Uterus (tissue), 4 donors: ENCODE measurements at places on chromosomes 5 and 9. TPM values are rescaled to one million over a fixed set of nuclear protein-coding genes. Genes with fewer than 3 reads are reported as not detected.

Gene CDC25C
- total RNA-seq: 4.6 TPM

Gene TPM2
- total RNA-seq: 491 TPM

Gene LRRC19
- total RNA-seq: not detected

Gene TGFBI
- 27.9 TPM for total RNA-seq

DNA sequence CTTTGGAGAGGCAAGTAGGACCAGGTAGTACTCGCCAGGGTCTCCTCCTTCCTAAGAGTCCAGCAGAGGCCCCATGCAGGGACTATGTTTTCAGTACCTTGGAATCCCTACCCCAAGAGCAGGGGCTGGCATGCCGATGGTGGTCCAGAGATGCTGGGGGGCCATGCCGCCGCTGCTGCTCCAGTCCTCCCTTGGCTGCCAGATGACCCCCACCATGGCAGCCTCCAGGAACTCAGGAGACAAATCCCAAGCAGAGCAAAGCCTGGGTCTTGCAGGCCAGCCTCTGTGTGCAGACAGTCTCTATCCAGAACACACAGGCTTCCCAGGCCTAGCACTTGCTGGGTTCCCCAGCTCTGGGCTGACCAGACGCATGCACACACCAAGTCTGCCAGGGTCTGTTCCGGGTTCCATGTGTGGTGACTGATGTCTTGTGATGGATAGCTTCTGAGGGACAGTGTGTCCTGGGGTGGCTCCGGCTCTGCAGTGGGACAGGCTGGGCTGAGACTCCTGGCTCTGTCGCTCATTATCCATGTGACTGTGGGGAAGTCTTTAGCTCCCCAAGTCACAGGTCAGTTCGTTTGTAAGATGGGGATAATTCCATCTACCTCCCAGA lies 127.3 kb downstream of the CRB2 start:
- no peaks in the 10 kb centered on the region for H3K4me1 ChIP-seq
- H3K36me3 ChIP-seq: no peaks in the 10 kb centered on the region
- no peak overlapping the region for H3K27ac ChIP-seq
- H3K27me3 ChIP-seq: no peaks in the 10 kb centered on the region
- H3K4me3 ChIP-seq: no peak overlapping the region

DNA sequence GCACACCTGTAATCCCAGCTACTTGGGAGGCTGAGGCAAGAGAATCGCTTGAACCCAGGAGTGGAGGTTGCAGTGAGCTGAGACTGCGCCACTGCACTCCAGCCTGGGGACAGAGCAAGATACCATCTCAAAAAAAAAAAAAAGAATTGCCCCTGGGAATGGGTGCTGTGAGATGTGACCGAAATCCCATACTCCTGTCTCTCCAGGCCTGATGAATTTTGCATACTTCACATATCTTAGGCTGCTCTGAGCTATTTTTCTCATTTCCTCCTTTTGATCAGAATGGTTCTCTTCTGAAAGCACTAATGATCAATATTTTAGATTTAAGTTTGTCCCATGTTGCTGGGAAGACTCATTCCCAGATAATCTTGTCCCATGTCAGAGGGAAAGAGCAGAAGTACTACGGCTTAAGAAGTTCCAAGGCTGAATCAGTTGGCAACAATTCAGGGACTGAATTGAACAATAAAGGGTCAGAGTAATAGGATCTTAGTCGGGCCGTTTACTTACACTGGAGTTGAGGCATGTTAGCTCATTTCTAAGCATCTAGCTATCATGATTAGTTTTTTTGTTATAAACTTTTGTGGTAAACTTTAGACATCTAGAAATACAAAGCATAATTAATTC lies 44.2 kb upstream of the TENT2 start:
- no peaks in the 10 kb centered on the region for H3K36me3 ChIP-seq
- H3K4me3 ChIP-seq: no peak overlapping the region
- DNase-seq: no peak
- H3K4me1 ChIP-seq: no peaks in the 10 kb centered on the region

GRCh38 chr9:73093740-73094379 lies 57.8 kb upstream of the ANXA1 start:
- no peak for DNase-seq
- peak overlapping the region; percentile 13 for H3K27ac ChIP-seq

DNA sequence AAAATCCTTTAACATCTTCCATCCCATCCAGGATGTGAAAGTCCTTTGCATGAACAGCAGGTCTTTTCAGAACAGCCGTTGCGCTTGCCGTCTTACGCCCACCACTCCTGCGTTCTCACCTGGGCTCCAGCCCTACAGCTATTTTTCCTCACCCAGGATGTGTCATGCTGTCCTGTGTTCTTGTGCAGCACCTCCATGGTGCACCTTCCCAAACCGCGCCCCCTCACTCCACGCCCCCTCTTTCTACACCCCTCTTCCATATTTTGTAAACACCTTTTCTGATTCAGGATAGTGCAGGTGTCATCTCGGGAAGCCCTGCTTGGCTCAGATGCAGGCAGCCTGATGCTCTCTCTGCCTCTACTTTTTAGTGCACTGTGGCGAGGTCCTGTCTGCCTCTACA lies 18.4 kb downstream of the CAMK4 start:
- H3K27ac ChIP-seq: no peak overlapping the region
- H3K27me3 ChIP-seq: no peaks in the 10 kb centered on the region
- DNase-seq: no peak
- H3K4me3 ChIP-seq: no peak overlapping the region
- H3K4me1 ChIP-seq: no peaks in the 10 kb centered on the region

DNA sequence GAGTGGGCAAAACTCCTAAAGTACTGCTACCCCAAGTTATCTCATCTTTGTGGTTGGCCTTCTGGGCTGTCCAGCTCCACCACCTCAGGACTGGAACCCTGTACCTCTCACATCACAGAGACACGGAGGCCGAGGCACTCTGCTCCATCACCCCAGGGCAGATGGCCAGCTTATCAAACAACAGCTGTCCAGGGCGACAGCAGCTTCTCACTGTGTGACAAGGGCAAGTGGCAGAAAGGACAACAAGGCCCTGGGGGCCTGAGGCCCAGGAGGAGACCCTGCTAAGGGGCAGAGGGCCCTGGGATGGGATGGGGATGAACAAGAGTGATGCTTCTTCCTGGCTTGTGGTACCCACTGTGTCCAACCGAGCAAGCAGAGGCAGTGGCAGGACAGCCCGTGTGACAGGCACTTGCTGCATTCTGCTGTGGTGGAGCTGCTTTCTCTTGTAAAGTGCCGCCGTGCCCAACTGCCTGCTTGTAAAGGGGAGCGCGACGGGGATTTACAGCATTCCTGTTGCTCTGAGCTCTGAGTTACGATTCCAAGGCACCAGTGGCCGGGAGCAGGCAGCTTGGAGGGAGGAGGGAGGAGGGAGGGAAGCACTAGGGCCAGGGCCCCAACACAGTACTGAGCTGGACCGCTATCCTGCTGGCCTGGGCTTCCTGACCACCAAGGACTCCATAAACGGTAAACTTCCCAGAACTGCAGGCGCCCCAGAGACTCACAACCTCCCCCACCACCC lies 71.2 kb downstream of the SHB start:
- H3K27me3 ChIP-seq: no peaks in the 10 kb centered on the region
- no peak for DNase-seq
- no peak overlapping the region for H3K4me3 ChIP-seq
- no peaks in the 10 kb centered on the region for H3K4me1 ChIP-seq
- H3K36me3 ChIP-seq: no peaks in the 10 kb centered on the region

DNA sequence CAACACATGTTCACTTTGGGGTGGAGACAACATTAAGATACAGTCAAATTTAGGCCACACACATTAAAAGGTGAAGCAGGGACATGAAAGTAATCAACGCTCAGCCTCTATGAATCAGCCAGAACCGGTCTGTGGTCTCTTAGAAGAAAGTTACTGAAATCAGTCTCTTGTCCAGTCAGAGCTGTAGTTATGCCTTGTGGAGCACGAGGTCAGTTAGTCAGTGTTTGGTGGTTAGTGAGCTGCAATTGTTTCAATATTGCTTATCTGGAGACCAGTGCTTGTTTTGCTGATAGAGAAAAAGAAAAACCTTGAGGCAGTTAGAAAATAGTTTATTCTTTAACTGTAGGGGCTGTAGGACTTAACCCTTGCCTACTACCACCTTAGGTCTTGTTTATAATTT lies 157.8 kb upstream of the RASEF start:
- H3K4me1 ChIP-seq: no peaks in the 10 kb centered on the region
- H3K27ac ChIP-seq: no peak overlapping the region
- H3K4me3 ChIP-seq: no peak overlapping the region
- no peak for DNase-seq
- no peaks in the 10 kb centered on the region for H3K36me3 ChIP-seq
- H3K27me3 ChIP-seq: no peaks in the 10 kb centered on the region

- no peaks in the 10 kb centered on the region for H3K27me3 ChIP-seq
- no peaks in the 10 kb centered on the region for H3K36me3 ChIP-seq
- no peaks in the 10 kb centered on the region for H3K4me1 ChIP-seq
- no peak overlapping the region for H3K4me3 ChIP-seq
- no peak for DNase-seq
- no peak overlapping the region for H3K27ac ChIP-seq
Observed at GRCh38 chr5:53017383-53017782, 28.2 kb downstream of the ITGA2 start.
